Tibial nerve (tissue), 4 donors: ENCODE measurements at places on chromosomes 12 and 14.

- H3K4me1 ChIP-seq = peaks cover 29% of the 10 kb centered on the region
- no peak overlapping the region for H3K27ac ChIP-seq
- no peak overlapping the region for H3K4me3 ChIP-seq
- no peaks in the 10 kb centered on the region for H3K27me3 ChIP-seq
- DNase-seq = no peak
Measured at GRCh38 chr14:74840603-74841030, 35.3 kb downstream of the PROX2 start.

DNA sequence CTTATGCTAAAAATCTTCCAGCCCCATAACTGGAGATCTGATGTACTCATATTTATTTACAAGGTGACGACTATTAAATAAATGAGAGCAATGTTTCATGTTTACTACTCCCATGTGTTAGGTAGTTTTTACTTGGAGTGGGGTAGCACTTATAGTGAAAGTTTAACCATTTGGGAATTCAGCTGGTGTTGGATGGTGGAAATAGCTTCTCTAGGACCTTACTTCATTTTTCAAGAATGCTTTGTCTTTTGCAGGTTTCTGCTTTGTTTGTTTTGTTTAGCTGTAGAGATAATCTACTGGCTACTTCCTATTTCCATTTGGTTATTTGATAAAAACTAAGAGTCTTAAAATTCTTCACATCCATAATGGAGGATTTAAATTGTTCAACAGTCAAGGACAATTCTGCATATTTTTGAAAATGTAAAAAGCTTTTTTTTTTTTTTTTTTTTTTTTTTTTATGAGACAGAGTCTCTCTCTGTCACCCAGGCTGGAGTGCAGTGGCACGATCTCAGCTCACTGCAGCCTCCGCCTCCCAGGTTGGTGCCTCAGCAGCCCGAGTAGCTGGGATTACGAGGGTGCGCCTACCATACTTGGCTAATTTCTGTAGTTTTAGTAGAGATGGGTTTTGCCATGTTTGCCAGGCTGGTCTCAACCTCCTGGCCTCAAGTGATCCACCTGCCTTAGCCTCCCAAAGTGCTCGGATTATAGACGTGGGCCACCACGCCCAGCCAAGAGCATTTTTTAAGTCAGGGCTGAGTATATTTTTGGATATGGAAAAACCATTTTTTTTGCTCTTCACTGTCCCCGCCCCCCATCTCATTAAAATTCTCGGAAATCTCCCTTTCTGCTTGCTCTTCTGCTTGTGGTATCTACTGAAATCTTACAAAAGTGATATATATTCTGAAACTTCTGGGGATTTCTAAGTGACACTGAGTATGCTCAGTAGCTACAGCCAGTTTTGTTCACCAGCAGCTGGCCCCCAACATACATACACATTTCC, 1.4 kb upstream of the ABCD2 start:
- DNase-seq = no peak
- H3K4me3 ChIP-seq = peak overlapping the region; percentile 39
- H3K27ac ChIP-seq = peak overlapping the region; percentile 65
- no peaks in the 10 kb centered on the region for H3K27me3 ChIP-seq
- peaks cover 11% of the 10 kb centered on the region for H3K4me1 ChIP-seq

DNA sequence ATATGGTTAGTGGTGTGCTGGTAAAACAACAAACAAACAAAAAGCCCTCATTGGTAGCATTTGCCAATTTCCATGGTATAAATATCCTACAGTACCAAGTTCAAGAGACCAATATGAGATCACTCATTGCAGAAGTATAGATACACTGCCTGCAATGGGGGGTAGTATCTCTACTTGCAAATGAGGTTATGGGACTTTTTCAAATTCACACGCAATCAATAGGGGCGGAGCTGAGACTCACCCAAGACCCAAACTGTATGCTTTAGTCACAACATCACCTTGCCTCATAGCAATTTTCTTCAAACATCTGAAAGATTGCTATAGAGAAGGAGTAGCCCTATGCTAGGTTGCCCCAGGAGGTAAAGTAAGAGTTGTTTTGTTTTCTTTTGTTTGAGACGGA, 93.7 kb downstream of the VCPKMT start:
- no peak overlapping the region for H3K4me3 ChIP-seq
- DNase-seq = no peak
- H3K36me3 ChIP-seq = no peaks in the 10 kb centered on the region
- peaks cover 20% of the 10 kb centered on the region for H3K4me1 ChIP-seq
- H3K27ac ChIP-seq = no peak overlapping the region

DNA sequence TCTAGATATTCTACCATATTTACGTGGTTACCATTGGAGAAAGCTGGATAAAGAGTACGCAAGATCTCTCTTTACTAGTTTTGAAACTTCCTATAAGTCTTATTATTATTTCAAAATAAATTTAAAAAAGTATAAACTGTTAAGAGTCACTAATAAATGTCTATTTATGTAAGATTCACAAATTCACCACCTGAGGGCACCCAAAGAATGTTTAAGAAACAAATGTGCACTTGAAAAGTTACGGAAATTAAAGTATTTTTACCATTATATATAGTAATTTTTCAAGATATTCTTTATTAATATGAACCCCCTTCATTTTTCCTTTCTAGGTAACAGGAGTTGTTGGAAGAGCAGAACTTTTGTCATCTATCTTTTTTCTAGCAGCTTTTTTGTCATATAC, 11.9 kb downstream of the TMTC3 start:
- no peaks in the 10 kb centered on the region for H3K36me3 ChIP-seq
- H3K27me3 ChIP-seq = no peaks in the 10 kb centered on the region
- DNase-seq = no peak
- H3K27ac ChIP-seq = no peak overlapping the region

- no peaks in the 10 kb centered on the region for H3K36me3 ChIP-seq
- DNase-seq = peak; percentile 25
- H3K27ac ChIP-seq = peak overlapping the region; percentile 12
- no peaks in the 10 kb centered on the region for H3K27me3 ChIP-seq
Measured at GRCh38 chr12:45234139-45234865, 18.4 kb downstream of the ANO6 start.

GRCh38 chr12:132413931-132414588, 75.9 kb upstream of the FBRSL1 start:
- H3K4me3 ChIP-seq = no peak overlapping the region
- no peak for DNase-seq
- no peak overlapping the region for H3K27ac ChIP-seq
- no peaks in the 10 kb centered on the region for H3K36me3 ChIP-seq
- H3K4me1 ChIP-seq = peaks cover 9% of the 10 kb centered on the region
- H3K27me3 ChIP-seq = no peaks in the 10 kb centered on the region

DNA sequence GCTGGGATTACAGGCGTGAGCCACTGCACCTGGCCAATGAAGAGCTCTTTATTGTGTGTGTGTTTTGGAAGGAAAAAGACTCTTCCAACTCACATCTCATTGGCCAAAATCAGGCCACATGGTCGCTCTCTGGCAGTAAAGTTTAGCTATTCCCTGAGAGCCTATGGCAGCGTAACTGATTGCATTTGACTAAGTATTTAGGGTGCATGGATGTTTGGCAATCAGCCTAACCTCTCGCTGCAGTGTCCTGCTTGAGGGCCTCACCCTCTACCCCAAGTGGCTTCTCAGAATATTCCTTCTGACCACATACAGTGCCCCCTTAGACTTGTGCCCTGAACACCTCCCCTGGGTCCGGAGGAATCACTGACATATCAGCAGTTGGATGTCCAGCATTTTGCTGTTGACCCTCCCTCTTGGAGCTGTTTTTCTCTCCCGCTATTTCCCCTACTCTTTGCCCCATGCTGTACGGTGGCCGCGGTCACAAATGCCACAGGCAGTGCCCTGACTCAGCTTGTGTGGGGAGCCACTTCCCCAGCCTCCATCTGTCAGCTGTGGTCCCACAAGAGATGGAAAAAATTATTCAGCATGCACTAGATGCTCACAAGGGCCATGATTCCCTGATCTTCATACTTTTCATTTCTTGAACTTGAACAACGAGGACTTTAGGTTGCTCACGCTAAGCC, 9.5 kb downstream of the PHETA1 start:
- no peak for DNase-seq
- H3K4me3 ChIP-seq = no peak overlapping the region
- H3K27me3 ChIP-seq = no peaks in the 10 kb centered on the region
- no peak overlapping the region for H3K27ac ChIP-seq

- H3K27me3 ChIP-seq = no peaks in the 10 kb centered on the region
- no peak for DNase-seq
- H3K36me3 ChIP-seq = no peaks in the 10 kb centered on the region
- H3K4me3 ChIP-seq = no peak overlapping the region
Measured at GRCh38 chr12:99257672-99258071, 389.9 kb upstream of the GARIN6 start.

GRCh38 chr12:4910502-4911315, 1.0 kb downstream of the KCNA1 start:
- H3K36me3 ChIP-seq = no peaks in the 10 kb centered on the region
- DNase-seq = no peak
- H3K4me1 ChIP-seq = peaks cover 29% of the 10 kb centered on the region
- H3K4me3 ChIP-seq = peak overlapping the region; percentile 34
- no peak overlapping the region for H3K27ac ChIP-seq

GRCh38 chr14:77786148-77786547, 13.8 kb upstream of the ADCK1 start:
- no peak for DNase-seq
- no peaks in the 10 kb centered on the region for H3K36me3 ChIP-seq
- H3K4me3 ChIP-seq = no peak overlapping the region
- H3K4me1 ChIP-seq = no peaks in the 10 kb centered on the region
- no peaks in the 10 kb centered on the region for H3K27me3 ChIP-seq

- H3K27ac ChIP-seq = no peak overlapping the region
- H3K4me3 ChIP-seq = no peak overlapping the region
- DNase-seq = no peak
Measured at GRCh38 chr12:58171914-58172313, 230.5 kb downstream of the ATP23 start.

DNA sequence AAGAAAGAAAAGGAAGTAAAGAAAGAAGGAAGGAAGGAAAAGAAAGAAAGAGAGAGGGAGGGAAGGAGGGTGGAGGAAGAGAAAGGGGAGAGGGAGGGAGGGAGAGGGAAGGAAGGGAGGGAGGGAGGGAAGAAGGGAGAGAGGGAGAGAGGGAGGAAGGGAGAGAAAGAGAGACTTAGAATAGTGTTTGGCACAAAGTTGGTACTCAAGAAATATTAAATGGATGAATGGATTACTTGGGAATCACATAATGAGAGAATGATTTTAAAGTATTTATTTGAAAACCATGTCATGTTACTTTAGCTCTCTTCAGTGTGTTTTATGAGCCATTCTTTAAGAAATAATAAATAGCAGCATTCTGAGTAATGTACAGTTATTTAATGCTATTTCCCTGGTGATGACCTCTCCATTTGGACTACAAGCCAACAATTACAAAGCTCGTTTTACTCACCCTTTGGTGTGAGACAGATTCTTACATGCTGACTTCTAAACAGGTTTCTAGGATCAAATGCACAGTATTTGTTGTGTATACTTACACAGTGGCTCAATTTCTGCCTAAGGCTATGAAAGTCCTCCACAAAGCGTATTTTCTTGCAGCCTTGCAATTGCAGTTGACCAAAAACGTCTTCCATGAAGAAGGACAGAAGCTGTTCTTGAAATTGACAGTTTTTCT, 861 bp downstream of the IL26 start:
- peaks cover 3% of the 10 kb centered on the region for H3K4me1 ChIP-seq
- H3K36me3 ChIP-seq = no peaks in the 10 kb centered on the region
- DNase-seq = no peak
- H3K27ac ChIP-seq = no peak overlapping the region
- H3K4me3 ChIP-seq = no peak overlapping the region
- H3K27me3 ChIP-seq = no peaks in the 10 kb centered on the region

DNA sequence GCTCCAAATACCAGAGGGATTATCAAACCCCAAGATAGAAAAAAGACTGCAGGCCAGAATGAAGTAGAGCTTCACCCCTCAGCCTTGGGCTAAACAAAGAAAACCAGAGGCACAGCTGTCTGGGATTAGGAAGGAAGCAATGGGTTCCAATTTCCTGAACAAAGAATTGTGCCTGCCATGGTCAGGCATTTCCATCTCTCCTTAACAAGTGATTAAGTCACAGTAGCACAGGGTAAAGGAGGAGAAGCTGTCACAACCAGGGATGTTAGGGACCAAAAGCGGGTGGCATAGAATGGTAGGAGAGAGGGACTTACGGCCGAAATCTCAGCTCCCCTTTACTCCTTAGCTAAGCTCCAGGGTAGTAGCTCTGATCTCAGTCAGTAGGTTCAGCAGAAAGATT, 33.9 kb downstream of the SPTLC2 start:
- H3K4me3 ChIP-seq = no peak overlapping the region
- peaks cover 24% of the 10 kb centered on the region for H3K4me1 ChIP-seq
- H3K36me3 ChIP-seq = no peaks in the 10 kb centered on the region
- no peak overlapping the region for H3K27ac ChIP-seq
- DNase-seq = no peak

DNA sequence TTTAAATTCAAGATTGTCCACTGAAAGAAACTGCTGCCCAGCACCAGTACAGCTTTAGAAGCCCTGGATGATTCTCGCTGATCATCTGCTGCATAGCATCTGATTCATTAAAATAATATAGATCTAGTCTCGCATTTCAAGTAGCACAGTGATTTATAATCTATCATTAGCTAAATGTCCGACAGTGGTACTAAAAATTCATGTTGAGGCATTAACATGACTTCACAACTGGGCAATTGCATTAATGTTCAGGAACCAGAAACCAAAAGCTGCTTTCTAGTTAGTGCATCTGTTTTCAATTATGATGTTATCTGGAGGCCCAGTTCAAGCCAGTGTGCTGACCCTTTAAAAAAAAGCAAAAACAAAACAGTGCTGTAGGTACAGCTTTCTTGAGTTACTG, 1987.2 kb upstream of the SEL1L start:
- H3K4me3 ChIP-seq = no peak overlapping the region
- H3K27ac ChIP-seq = no peak overlapping the region
- no peaks in the 10 kb centered on the region for H3K4me1 ChIP-seq
- H3K27me3 ChIP-seq = no peaks in the 10 kb centered on the region
- H3K36me3 ChIP-seq = no peaks in the 10 kb centered on the region

GRCh38 chr14:72516936-72517700, 376.8 kb downstream of the DPF3 start:
- DNase-seq = peak; percentile 57
- no peaks in the 10 kb centered on the region for H3K27me3 ChIP-seq
- H3K36me3 ChIP-seq = no peaks in the 10 kb centered on the region
- H3K4me1 ChIP-seq = no peaks in the 10 kb centered on the region

- H3K27me3 ChIP-seq = no peaks in the 10 kb centered on the region
- no peak overlapping the region for H3K4me3 ChIP-seq
- no peak for DNase-seq
- no peaks in the 10 kb centered on the region for H3K4me1 ChIP-seq
Measured at GRCh38 chr12:29102741-29103140, 46.3 kb upstream of the FAR2 start.

- H3K36me3 ChIP-seq = no peaks in the 10 kb centered on the region
- no peak overlapping the region for H3K27ac ChIP-seq
Measured at GRCh38 chr12:79592865-79593264, 97.9 kb downstream of the PAWR start.

- H3K4me3 ChIP-seq = no peak overlapping the region
- no peaks in the 10 kb centered on the region for H3K4me1 ChIP-seq
- no peak for DNase-seq
- no peaks in the 10 kb centered on the region for H3K36me3 ChIP-seq
- no peak overlapping the region for H3K27ac ChIP-seq
Measured at GRCh38 chr12:94849411-94849976, 154.0 kb downstream of the NDUFA12 start.

- H3K4me1 ChIP-seq = peaks cover 18% of the 10 kb centered on the region
- H3K4me3 ChIP-seq = no peak overlapping the region
- H3K27me3 ChIP-seq = no peaks in the 10 kb centered on the region
- H3K27ac ChIP-seq = no peak overlapping the region
- no peaks in the 10 kb centered on the region for H3K36me3 ChIP-seq
- DNase-seq = no peak
Measured at GRCh38 chr12:42539696-42540095, 49.9 kb downstream of the PRICKLE1 start.

GRCh38 chr14:65304963-65305362, 107.6 kb upstream of the FUT8 start:
- H3K27ac ChIP-seq = no peak overlapping the region
- DNase-seq = no peak
- H3K4me1 ChIP-seq = no peaks in the 10 kb centered on the region
- no peak overlapping the region for H3K4me3 ChIP-seq
- H3K27me3 ChIP-seq = no peaks in the 10 kb centered on the region
